CD4-positive, alpha-beta T cell treated with Interleukin-17A for 1 hour (primary cell): ENCODE measurements at places on chromosomes 6 and 20.
A peak's percentile ranks its signal among the peaks of the same experiment; 100 is the strongest.

GRCh38 chr6:14589175-14589574 is 471.6 kb downstream of the CD83 start:
- DNase-seq, result no peak

GRCh38 chr6:43123461-43124314 is 47.4 kb upstream of the SRF start:
- no peak for DNase-seq

DNA sequence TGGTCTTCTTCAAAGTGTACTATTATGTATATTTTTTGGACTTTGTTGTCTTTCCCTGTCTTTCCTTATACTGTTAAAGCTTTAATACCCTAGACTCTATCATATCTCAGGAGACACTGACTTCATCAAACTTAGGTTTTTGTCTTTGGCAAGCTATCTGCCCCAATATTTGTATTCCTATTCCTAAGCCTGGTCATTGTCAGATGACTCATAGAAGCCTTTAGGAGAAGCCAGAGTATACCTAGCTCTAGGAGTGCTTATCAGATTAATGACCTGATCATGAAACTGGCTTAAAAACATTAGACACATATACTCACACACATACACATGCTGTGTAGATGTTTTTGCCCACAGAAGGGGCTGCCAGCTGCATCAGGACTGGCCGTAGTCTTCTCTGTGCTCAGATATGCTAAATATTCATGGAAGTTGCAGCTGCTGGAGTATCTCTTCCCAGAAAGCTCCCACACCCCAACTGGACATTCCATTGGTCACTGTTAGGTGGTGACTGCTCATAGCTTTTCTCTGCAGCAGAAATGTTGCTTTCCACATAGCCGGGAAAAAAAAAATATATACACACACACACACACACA is 102.0 kb downstream of the ANKS1A start:
- DNase-seq, result no peak

DNA sequence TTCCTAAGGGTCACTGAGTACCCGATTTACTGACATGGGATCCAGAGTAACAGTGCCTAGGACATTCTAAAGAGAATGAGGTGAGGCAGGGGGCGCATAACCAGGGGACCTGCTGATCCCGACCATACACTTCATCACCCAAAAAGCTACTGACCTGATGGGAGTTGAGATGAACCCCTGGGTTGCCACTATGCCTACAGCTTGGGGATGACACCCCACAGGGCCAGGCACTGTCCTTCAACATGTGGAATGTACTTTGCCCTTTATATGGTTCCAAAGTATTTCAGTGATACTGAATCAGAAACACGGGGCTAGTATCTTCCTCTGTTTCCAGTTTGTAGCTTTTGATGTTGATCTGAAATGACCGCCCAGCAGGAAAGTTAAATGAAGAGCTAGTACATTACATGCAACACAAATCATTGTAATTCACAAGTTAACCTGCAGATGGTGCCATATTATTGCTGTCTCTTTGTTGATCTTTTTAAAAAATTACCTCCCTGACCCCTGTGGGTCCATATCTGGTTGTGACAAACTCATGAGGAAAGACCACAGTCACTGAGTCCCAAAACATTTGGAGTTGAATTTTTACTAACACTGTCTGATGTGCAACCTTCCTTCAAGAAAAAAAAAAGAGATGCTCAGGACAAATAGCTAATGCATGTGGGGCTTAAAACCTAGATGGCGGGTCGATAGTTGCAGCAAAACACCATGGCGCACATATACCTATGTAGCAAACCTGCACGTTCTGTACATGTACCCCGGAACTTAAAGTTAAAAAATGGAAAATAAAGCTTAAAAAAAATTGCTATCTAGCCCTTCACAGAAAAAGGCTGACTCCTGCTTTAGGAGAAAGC is 42.7 kb upstream of the GCNT2 start:
- peak; percentile 47 for DNase-seq

DNA sequence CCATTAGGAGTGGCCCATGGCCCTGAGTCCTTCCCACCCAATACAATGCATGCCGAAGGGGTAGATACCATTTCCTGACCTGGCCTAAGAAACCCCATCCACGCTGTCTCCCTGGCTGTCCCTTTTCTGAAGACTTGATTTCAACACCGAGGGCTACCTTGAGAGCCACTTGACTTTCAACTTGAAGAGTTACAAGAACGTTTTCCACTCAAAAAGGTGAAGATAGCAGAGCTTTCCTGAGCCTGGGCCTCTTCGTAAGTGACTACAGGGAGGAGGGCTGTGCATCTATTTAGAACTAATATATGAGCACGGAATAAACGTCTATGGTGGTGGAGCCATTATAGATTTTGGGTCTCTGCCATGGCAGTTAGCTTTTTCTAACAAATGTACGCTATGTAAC is 14.4 kb upstream of the PPP1R14C start:
- no peak for DNase-seq

GRCh38 chr6:37931066-37931465 is 111.5 kb downstream of the ZFAND3 start:
- no peak for DNase-seq

DNA sequence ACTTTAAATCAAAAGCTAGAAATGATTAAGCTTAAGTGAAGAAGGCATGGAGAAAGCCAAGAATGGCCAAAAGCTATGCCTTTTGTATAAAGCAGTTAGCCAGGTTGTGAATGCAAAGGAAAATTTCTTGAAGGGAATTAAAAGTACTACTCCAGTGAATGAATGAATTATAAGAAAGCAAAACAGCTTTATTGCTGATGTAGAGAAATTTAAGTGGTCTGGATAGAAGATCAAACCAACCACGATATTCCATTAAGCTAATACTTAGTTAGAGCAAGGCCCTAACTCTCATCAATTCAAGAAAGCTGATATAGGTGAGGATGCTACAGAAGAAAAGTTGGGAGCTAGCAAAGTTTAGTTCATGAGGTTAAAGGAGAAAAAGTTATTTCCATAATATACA is 988.5 kb upstream of the ADGRB3 start:
- no peak for DNase-seq

GRCh38 chr20:43925801-43926200 is 11.1 kb downstream of the TOX2 start:
- DNase-seq, result no peak
